EH (cell line): ENCODE measurements at places on chromosomes 3 and 15.

DNA sequence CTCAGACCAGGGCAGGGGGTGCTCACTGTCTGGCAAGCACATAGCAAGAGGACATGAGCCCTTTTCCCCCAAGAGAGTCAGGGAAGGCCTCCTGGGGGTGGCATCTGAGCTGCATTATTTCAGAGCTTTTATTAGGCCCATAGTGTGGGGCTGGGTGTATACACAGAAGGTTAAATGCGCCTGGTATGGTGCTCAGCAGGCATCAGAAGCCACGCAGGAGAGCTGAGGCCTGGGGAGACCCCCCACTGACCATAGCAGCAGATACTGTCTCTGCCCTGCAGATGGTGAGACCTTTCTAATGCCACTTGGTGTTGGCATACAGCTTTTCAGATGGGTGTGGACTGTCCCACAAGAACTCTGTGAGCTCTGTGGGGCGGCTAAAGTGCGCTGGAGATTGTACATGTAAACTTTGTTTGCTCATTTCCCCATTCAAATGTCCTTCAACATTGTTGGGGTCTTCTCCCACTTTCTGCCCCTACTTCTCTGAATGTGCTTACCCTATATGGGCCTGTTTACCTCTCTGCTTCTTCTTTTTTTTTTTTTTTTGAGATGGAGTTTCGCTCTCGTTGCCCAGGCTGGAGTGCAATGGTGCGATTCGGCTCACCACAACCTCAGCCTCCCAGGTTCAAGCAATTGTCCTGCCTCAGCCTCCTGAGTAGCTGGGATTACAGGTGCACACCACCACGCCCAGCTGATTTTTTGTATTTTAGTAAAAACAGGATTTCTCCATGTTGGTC, 62.2 kb downstream of the CDC25A start:
- DNase-seq = no peak

DNA sequence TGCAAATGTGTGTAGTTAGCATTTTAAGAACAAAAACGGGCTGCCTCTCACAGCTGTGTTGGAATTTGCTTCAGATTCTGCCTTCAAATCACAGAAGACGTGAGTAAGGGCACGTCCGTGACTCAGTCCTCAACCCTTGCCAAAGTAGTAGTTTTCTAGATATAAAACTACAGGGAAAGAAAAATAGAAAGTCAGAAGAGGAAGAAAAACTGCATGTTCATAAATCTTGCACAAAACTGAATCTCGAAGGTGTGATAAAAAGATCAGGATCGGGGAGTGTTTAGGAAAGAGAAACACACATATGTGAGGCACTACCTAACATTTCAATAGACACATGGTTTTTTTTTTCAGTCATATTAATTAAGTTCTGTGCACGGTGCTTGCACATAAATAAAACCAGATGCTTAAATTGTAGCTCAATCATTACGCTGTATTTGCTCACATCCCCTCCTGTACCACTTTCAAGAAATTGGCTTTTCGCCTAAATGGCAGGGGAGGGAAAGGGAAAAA, 71.7 kb downstream of the P3H2 start:
- DNase-seq = peak; percentile 85

DNA sequence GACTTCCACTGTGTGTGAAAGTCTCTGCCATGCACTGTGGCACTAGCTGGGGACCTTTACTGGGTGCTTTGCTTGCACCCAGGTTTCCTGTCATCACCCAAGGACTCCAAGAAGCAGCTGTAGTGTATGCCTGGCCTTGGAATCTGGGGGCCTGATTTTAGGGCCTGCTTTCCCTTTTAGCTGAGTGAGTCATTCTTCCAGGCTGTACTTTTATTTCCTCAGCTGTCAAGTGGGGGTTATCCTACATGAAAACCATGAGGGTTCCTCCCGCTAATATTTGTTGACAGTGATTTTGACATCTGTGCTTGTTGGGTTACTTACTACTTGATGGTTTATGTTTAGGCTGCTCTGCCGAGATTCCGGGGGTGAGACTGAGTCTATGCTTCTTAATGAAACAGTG, 18.5 kb downstream of the GORASP1 start:
- DNase-seq = peak; percentile 21

GRCh38 chr3:175911937-175912336, 1052.8 kb downstream of the NAALADL2 start:
- DNase-seq = no peak

GRCh38 chr3:96267577-96267976, 546.8 kb upstream of the EPHA6 start:
- DNase-seq = no peak

GRCh38 chr3:111732252-111732879, 126.7 kb upstream of the PHLDB2 start:
- no peak for DNase-seq

DNA sequence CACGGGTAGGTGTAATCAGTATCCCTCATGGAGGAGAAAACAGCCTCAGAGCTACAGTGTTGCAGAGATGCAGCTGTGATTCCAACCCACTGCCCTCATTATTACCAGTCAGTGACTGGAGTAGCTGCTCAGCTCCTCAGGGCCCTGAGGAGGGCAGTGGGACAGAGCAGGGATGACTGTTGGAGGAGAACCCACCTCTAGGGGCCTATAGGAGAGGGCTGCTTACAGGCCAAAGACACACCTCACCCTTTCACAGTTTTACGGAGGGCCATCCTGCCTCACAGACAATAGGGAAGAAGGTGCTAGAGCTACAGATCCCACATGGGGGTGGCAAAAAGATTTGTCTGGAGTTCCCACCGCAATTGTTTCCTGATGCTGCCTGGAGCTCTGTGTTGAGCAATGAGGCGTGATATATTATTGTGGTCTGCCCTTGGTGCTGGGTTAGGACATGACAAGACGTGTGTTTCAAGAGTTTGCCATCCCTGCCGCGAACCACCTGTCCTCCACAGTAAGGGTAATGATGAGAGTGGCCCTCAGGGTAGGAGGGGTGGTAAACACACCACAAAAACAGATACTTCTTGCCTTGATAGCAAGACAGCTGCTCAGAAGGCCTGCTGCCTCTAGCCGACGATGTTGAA, 140.5 kb upstream of the TPM1 start:
- no peak for DNase-seq

DNA sequence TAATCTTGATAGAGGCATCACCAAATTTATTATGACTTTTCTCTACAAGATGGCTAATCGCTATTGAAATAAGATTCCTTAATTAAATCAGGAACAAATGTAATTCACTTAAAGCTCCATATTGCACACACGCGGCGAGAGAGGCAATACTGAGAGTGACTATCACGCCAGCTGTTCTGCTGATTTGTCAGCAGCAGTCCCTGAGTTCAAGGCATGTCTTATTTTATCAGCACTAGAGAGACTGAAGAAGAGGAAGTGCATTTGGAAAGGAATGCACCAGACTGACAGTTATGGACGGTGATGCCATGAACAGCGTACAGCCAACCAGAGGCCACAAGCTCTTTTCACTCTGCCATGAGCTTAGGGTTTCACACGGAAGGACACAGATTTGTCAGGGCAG, 83.6 kb upstream of the SLCO3A1 start:
- DNase-seq = no peak

GRCh38 chr3:45781841-45782240, 14.5 kb downstream of the SLC6A20 start:
- no peak for DNase-seq

GRCh38 chr3:50095352-50095998, 6.8 kb downstream of the RBM5 start:
- peak; percentile 47 for DNase-seq

GRCh38 chr3:47475029-47475569, 642 bp downstream of the SCAP start:
- no peak for DNase-seq

DNA sequence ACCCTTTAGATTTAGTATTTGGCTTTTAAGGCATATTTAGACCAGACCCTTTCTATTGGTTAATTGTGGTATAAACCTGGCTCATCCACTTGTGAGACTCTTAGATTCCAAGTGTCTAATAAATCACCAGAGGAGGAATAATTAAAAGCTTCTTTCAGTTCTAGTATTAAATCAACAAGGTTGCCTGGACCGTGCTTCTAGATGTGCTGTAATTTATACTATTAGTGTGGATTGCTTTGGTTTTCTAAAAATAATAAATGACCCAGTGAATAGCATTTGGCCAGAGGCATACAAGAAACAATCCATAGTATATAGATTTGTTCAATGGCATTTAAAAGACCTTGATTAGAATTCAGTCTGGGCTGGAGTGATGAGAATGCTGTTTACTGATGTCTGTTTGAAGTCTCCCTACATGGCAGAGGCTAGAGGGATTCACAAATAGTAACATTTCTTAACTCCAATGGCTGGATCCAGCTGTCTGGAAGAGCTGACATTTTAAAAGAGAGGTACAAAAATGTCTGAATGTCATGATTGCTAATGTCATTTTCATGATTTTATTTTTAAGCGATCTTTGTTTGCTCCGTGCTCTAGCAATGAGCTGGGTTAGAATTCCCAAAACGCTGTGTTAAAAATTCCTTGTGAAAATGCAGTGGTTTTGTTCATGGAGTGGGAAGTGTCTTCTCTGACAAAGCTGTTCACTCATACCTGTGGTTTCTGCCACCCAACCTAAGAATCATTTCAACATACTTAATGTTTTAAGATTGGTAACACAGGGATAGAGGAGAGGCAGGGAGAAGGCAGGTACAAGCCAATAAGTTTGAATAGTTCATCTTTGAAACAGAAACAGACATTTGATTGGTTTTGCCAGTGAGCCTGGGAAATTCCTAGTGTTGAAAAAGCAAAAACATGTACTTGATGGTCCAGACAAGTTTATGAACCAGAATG, 89.9 kb downstream of the RBMS3 start:
- no peak for DNase-seq

DNA sequence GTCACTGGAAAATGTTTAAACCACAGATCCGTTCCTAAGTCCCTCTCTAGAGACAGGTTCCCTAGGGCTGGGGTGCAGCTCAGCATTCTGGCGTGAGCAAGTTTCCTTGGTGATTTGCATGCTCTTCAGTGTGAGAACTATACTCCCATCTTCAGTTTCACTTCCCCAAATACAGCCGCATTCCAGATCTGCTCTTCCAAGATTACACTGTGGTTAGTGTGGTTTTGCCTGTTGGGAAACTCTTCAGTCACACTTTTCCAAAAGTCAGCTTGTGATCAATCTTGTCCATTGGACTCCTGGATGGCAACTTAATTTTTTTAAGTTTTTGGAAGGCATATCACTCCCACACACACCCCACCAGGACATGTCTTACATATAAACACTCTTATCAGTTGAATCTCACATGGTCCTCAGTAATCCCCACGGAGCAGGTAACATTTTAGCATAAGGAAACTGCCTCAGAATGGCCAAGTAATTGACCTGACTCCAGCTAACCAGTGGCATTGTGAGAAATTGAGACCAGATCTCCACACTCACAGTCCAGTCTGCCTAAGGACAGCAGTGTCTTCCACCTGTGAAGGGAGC, 33.5 kb upstream of the PTPN23 start:
- peak; percentile 81 for DNase-seq

GRCh38 chr15:22945071-22945470, 35.1 kb downstream of the CYFIP1 start:
- DNase-seq = no peak

DNA sequence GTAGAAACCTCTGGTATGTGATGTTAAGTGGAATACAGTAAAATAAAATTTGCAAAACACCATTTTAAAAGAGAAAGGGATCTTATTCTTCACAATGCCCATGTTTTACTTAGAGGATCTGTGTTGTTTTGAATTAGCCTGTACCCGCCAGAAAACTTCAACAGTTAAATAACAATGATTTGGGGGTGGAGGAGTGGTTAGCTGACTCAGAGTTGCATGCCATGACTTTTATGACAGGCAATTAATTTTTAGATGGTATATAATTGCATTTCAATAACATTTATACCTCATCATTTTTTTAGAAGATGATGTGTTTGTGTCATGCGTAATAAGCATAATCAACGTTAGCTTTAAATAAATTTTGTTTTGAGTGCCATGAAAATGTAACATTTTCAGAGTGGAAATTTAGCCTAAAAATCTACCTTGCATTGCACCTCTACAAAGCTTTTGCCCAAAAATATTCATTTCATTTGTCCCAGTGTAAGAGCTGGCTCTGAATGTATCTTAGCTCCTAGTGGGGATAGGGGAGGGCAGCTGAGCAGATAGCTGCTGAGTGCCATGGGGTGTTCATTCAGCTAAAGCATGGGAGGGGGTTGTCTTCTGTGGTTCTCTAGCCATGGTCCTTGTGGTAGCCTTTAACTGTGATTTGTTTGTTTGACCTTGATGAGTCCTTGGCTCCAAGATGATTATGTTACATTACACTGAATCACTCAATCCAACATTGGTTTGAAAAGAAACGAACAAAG, 379.8 kb downstream of the LPP start:
- DNase-seq = peak; percentile 28

GRCh38 chr15:69388260-69388705, 25.9 kb upstream of the KIF23 start:
- peak; percentile 86 for DNase-seq

- DNase-seq = peak; percentile 11
Observed at GRCh38 chr3:121552379-121552778, 6.6 kb upstream of the POLQ start.

- no peak for DNase-seq
Observed at GRCh38 chr3:185405243-185405642, 42.3 kb downstream of the MAP3K13 start.

GRCh38 chr3:125179143-125179883, 33.2 kb downstream of the SLC12A8 start:
- no peak for DNase-seq

DNA sequence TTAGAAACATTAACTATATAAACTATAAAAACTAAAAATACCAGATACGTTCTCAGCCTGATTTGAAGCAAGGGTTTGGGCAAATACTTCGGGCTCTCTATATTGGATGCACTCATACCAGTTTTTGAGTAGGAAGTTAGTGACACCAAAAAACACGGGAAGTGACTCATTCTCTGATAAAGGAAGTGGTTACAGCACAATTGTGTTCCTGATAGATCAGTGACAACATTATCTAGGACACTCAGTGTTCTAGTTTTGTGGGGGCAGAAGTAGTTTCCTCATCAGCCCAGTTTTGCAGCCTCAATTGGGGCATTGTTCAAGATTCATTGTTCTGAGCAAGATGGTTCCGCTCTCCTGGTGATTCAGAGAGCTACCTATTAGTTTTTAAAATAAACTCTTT, 469.6 kb upstream of the DPPA4 start:
- peak; percentile 60 for DNase-seq

DNA sequence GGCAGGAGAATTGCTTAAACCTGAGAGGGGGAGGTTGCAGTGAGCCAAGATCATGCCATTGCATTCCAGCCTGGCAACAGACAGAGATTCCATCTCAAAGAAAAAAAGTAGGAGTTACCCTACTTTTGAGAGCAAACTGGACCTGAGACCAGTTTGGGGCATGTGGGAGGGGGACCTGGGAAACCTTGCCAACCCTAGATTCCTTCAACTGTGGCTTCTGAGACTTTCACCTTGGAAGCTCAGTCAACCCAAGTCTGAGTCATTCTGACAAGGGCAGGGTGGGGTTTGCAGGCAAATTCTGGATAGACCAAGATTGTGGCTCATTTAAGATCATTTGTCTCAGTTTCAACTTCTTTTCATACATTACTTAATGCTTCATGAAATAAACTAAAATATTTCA, 23.8 kb upstream of the SIAH2 start:
- no peak for DNase-seq

GRCh38 chr3:194137008-194137505, 1.1 kb downstream of the HES1 start:
- peak; percentile 92 for DNase-seq

- DNase-seq = peak; percentile 41
Observed at GRCh38 chr3:110774496-110775265, 296.9 kb upstream of the NECTIN3 start.
